Psoas muscle (tissue), 8 donors: ENCODE measurements at places on chromosomes 5 and 9.

- no peak for DNase-seq
These were observed 267.8 kb upstream of the CLINT1 start for GRCh38 chr5:158126442-158127405.

- DNase-seq: no peak
These were observed 72.8 kb downstream of the MAPKAP1 start for GRCh38 chr9:125634040-125634717.

GRCh38 chr5:145978708-145979107 is 42.3 kb downstream of the SH3RF2 start:
- DNase-seq: no peak

- DNase-seq: no peak
These were observed 38.7 kb downstream of the G3BP1 start for GRCh38 chr5:151810449-151810848.

DNA sequence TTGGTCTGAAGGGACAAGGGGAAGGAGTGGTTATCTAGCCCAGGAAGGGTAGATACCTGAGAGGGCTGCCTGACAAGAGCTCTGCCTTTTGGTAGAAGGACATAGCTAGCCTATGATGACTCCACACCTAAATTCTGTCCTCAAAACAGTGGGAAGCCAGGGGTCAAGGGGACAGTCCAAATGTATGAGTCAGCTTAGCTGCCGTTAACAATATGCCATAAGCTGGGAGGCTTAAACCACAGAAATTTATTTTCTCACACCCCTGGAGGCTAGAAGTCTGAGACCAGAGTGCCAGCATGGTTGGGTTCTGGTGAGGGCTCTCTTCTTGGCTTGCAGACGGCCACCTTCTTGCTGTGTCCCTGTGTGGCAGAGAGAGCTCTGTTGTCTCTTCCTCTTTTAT is 306.4 kb downstream of the NTRK2 start:
- DNase-seq: no peak

GRCh38 chr9:87193151-87193550 is 245.8 kb upstream of the GAS1 start:
- DNase-seq: no peak

GRCh38 chr9:108640230-108640629 is 215.6 kb downstream of the ACTL7B start:
- no peak for DNase-seq

- DNase-seq: no peak
These were observed 13.2 kb upstream of the BOD1 start for GRCh38 chr5:173629628-173630027.

GRCh38 chr5:96177303-96177869 is 215.7 kb upstream of the ELL2 start:
- no peak for DNase-seq

- peak; percentile 68 for DNase-seq
These were observed 114.2 kb downstream of the LHFPL2 start for GRCh38 chr5:78534148-78534904.

- no peak for DNase-seq
These were observed 30.0 kb upstream of the LPCAT1 start for GRCh38 chr5:1553539-1554409.

DNA sequence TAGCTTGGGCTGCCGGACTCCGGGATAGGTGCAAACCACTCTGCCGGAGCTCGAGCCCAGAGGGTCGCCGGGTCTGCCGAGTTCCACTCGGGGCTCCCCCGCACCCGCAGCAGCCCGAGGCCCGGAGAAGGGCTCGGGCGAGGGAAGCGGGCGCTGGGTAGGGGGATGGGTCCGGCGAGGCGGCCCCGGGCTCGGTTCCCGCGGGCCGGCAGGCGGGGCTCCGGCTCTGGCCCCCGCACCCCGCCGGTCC is 507 bp downstream of the RICTOR start:
- no peak for DNase-seq
